Activated naive CD4-positive, alpha-beta T cell (primary cell): ENCODE measurements at places on chromosomes 11 and 22.

- no peak for DNase-seq
Measured at GRCh38 chr11:67371189-67371910, 2.0 kb downstream of the CLCF1 start.

DNA sequence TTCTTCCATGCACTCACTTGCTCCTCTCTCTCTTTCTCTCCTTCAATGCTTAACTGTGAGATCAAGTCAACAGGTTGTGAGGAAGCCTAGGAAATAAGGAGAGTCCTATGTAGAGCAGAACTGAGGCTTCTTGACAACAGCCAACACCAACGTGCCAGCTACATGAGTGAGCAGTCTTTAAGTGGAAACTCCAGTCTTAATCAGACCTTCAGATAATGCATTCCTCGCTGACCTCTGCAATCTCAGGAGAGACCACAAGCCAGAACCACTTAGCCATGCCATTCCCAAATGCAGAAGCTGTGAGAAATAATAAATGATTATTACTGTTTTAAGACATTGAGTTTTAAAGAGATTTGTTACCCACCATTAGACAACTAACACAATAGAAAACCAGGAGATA, 6.1 kb upstream of the TEAD1 start:
- no peak for DNase-seq

DNA sequence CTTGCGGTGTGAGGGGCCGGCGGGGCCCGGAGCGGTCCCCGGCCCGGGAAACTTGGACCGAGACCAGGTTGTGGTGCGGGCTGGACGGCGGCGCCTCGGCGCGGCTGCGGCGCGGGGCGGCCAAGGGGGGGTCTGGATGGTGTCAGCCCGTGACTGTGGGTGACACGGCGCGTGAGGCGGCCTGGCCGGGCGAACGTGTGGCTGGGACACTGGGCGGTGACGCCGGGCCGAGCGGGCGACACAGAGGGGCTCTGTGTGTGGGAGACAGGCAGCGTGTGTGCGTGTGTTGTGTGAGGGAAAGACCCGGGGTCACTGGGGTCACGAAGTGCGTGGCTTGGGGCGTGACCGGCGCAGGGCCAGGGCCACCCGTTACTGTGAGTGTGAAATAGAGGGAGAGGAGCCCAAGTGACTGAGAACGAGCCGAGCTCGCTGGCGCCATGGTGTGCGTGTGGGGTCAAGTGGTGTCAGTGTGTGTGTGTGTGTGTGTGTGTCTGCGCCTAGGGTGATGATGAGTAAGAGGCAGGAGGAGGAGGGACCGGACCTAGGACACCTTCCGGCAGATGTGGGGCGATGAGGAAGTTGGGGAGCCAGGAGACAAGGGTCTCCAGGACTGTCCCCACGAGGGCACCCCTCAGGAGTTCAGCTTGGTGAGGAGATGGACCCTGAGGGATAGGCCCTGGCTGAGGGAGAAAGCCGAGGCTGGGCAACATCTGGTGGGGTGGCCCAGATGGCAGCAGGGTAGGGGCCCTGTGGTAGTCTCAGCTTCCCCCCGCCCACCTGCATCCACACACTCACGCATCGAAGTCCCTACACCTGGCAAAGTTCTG, 817 bp downstream of the RELT start:
- DNase-seq = peak; percentile 19

- DNase-seq = no peak
Measured at GRCh38 chr11:129853518-129854231, 38.0 kb downstream of the TMEM45B start.

- no peak for DNase-seq
Measured at GRCh38 chr22:39658367-39658766, 87.8 kb downstream of the CACNA1I start.

DNA sequence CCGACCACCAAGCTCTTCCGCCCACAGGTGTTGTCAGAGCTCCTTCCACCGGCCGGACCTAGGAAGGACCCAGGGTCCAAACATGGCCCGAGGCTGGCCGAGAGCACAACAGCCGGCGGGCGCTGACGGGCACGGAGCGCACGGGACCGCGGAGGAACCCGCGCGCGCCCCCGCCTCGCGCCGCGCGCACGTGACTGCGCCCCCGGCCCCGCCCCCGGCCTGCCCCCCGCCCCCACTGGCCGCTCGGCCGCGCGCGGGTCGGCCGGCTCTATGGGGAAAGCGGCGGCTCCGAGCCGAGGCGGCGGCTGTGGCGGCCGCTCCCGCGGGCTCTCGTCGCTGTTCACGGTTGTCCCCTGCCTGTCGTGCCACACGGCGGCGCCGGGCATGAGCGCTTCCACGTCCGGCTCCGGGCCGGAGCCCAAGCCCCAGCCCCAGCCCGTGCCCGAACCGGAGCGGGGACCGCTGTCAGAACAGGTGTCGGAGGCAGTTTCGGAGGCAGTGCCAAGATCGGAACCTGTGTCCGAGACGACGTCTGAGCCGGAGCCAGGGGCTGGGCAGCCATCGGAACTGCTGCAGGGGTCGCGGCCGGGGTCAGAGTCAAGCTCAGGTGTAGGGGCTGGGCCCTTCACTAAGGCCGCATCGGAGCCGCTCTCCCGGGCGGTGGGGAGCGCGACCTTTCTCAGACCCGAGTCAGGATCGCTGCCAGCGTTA, at the start of gene OSBP2:
Gene OSBP2, plus strand, starts transcription at position 235 of the 711 bp plus-strand sequence. Its CDS starts 36 bp downstream, at position 271.
- DNase-seq = peak; percentile 7

DNA sequence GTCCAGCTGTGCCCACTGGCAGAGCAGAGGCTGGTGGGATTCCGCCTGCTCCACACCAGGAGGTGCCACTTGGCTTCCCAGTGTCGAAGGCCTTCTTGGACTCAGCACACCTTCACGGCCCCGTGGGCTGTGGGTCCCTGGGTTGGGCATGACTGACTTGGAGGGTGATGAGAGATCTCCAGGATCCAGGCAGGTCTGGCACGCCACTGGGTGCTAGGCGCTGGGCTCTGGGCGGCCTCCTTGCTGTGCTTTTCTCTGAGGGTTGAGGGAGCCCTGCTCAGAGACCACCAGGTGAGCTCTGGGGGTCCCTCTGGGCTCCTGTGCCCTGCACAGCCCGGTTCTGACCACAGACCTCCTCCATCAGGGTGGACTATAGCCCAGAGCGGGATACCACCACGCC, 12.3 kb downstream of the LRP5 start:
- no peak for DNase-seq

GRCh38 chr11:27201454-27202302, 161.1 kb downstream of the BBOX1 start:
- no peak for DNase-seq

DNA sequence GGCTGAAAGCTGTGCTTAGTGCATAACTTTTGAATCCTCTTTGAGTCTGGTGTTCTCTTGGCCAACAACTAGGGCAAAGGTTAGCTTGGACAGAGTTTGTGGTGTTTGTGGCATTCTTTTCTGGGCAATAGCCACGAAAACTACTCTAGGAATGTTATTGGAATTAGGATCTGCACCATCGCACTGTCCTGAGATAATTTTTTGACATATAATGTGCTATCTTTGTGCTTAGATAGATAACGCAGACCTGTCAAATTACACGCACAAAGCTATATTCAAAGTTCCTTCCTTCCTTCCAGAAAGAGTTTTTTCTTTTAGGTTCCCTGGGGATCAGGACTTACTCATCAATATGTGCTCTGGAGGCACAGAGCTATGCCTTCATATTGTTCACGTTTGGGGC, 166.8 kb upstream of the MTMR2 start:
- DNase-seq = no peak

DNA sequence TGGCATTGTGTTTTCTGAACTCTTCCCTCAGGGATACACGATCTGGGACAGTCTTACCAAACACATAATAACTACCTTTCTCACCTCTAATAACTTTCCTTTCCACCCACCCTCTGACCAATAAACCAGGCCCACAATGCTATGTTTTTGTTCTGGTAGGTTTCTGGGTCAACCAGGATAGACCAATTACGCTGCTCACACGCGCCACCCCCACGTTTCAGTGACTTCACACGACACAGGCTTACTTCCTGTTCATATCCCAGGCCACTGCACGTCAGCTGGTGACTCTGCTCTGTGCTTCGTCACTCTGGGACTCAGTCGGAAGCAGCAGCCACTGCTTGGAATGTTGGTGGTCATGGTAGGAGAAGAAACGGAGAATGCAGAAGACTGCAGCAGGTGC, 2.5 kb downstream of the KRTAP5-4 start:
- no peak for DNase-seq

GRCh38 chr11:16897470-16898061, 116.6 kb downstream of the PLEKHA7 start:
- DNase-seq = no peak

GRCh38 chr11:66284526-66285078, 4.3 kb downstream of the YIF1A start:
- DNase-seq = no peak

DNA sequence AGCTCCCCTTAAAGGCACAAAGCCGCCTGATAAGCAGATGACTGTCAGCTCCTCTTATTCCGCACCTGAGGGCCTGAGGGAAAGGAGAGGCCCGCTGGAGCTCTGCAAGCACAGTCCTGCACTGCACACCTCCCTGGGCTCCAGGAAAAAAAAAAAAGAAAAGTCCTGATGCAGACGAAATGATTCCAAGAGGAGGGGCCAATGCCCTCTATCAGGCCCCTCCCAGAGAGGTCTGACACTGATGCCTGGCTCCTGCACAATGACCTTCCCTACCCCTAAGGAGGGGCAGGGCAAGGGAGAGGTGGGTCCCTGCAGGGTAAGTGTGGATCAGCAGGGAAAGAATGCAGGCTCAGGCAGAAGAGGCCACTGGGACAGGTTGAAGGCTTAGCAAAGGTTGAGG, 572.7 kb downstream of the SOX6 start:
- DNase-seq = no peak

- DNase-seq = no peak
Measured at GRCh38 chr11:96331699-96332116, 11.3 kb downstream of the MAML2 start.

GRCh38 chr11:62553839-62554361, 7.3 kb upstream of the AHNAK start:
- DNase-seq = no peak

- no peak for DNase-seq
Measured at GRCh38 chr11:5242933-5243815, 6.5 kb downstream of the HBG1 start.

GRCh38 chr11:18727479-18728236, 1.7 kb upstream of the IGSF22 start:
- peak; percentile 47 for DNase-seq

GRCh38 chr22:50284479-50284878, 14.3 kb upstream of the MAPK11 start:
- no peak for DNase-seq

GRCh38 chr11:70265341-70265740, 5.1 kb upstream of the PPFIA1 start:
- no peak for DNase-seq

DNA sequence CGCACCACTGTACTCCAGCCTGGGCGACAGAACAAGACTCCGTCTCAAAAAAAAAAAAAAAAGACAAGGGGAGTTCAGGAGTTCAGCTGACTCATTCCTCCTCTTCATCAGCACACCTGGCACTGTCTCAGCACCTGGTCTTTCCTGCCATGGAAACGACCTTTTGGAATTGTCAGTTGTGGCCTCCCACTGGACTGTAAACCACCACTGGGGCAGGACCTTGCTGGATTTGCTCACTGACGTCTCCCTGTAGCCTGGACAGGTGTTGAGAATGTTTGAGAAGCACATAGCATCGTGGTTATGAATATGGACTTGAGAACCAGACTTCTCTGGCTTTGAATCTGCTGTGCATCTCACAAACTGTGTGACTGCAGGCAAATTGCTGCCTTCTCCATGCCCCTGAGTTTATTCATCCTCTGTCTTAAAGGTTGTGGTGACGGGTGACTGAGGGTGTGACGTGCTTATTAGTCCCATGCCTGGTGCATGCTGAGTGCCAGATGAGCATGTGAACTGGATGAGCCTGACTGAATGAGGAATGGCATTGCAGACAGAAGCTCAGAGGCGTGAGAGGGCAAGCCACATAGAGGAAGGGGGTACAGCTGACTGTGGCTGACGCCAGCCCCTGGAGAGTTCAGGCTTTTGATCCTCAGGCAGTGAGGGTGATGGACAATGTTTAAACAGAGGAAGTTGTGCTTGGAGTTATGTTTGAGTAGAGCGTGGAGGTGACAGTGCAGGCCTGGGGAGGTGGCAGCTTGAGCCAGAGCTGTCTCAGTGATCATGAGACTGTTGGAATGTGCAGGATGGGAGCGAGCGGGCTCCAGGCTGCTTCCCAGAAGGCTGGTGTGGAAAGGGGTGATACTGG, 12.7 kb downstream of the TOM1 start:
- no peak for DNase-seq

- no peak for DNase-seq
Measured at GRCh38 chr11:94150056-94150455, 21.4 kb downstream of the PANX1 start.

DNA sequence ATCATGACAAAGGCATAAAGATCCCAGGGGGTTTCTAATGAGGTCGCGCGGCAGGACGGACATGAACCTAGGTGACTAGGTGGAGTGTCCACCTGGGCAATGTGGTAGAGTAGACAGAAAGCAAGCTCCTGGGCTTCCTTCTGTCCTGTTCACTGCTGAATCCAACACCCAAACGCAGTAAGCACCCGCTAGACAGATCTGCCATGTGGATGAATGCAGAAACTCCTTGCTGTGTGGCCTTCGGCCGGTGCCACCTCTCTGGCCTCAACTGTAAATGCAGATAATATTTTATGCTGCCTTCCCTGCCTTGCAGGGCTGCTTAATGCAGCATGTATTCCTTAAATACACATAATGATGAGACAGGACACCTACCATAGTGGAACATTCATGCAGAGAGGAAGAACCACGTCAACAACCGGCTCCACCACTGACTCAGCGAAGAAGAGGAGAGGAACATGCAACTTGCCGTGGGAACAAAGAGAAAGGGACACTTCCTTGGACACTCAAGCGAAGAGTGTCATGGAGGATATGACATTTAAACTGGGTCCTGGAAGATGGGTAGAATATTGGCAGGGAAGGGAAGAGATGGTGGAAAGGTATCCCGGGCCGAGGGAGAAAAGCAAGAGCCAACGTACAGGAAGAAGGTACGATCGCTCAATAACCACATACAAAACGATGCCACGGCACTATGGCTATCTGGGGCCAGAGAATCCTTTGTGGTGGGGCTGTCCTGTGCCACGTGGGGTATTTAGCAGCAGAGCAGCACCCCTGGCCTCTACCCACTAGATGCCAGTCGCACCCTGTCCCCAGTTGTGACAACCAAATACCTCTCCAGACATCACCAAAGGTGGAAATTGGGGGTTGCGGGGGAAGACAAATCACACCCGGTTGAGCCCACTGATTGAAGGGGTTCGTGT, 30.8 kb downstream of the MYH9 start:
- DNase-seq = no peak

GRCh38 chr11:133818302-133818701, 27.0 kb downstream of the SPATA19 start:
- no peak for DNase-seq
